ENCODE measurements at places on chromosomes 11 and 22.

DNA sequence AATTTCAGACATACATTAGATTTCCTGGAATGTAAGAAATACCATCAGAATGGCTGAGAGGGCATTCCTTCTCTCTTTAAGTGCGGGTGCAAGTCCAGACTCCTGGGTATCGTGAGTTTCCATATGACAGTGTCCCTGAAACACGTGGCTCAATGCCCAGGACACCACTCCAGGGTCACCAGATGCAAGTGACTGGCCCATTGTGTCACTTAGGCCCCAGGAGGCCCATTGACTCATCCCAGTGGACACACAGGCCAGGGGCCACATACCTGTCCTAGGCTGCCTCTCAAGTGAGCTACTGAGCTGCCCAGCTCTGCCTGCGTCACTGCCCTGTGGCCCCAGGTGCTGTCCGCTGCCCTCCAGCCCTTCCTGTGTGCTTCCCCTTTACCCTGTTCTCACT is 18.5 kb downstream of the FBLN1 start:
- no peak for DNase-seq

DNA sequence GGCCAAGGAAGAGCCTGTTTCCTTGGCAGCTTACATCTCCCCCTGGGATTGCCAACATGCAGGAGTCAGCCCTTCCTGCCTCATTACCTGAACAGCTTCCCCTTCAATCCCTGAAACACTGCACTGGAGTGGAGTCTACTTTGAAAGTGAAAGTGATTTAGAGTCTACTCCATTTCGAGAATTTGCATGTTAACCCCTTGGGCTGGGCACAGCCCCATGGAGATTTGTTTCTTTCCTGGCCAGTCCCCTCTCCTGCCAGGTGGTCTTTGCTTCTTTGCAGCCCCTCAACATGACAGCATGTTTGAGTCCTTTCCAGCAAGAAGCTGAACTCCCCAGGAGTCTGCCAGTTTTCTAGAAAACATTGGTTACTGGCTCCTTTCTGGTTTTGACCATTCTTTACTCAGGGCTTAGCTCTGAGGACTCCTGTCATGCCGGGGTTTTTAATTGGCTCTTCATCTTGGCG is 59.9 kb downstream of the TRAF6 start:
- no peak for DNase-seq

DNA sequence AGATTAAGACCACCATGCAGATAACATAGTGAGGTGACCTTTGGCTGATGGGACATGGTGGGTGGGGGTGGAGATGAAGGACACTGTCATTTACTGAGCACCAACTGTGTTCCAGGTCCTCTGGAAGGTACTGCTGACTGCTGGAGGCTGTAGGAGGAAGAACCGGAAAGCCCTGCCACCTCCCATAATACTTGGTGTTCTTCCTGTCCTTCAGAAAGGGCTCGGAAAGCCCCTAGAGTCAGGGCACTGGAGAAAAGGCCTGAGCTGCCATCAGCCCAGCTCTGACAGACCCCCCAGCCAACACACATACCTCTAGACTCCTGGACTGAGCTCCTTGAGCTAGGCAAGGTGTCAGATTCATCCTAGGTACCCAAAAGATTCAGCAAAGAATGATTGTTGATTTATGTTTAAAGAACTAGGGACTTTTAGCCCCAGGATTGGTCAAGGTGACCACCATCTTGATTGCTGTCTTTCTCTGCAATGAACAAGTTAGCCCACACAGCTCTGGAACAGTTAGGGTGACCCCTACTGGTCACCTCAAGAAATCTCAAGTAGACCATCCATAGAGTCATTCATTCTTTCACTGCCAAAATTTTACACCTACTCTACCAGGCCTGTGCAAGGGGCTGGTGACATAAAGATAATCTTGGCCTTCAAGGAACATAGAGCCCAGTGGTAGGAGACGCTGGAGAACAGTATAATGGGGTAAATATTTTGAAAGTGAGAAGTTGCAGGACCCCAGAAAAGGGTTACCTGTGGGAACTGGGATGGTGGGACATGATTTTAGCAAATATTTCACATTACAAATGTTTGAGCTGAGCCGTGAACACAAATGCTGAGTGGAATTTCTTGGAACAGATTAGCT is 39.4 kb downstream of the IRAG1 start:
- no peak for DNase-seq

GRCh38 chr22:35685731-35686130 is 31.9 kb upstream of the APOL5 start:
- no peak for DNase-seq

DNA sequence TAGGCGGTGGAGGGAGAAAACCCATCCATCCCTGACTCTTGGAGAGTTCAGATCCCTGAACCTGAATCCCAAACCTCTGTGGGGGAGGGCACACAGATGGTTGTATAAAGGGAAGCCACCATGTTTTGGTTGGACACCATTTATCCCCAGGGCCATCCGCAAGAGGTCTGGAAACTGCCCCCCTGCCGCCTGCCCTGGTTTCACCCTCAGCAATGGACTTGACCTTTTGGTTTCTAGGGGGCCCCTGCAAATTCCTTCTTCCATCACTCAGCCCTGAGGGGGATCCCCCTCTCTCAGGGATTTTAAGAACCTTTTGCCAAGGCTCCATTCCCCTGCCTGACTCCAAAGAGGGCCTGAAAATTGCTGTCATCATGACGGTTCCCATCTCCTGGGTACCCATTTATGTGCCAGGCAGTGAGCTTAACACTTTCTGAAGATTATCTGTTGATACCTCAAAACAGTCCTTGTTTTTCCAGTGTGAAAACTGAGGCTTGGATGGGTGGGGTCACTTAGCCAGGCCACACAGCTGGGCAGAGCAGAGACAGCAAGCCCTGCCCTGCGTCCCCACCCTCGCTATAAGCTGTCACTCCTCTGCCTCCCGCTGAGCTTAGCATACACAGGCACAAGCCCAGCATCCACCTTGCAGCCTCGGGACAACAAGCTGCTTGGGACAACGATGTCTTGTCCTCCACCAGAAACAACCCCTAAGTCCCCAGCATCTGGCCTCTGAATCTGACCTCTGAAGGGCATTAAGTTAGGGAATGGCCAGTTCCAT is 33.2 kb upstream of the CRYBB3 start:
- DNase-seq, result no peak

DNA sequence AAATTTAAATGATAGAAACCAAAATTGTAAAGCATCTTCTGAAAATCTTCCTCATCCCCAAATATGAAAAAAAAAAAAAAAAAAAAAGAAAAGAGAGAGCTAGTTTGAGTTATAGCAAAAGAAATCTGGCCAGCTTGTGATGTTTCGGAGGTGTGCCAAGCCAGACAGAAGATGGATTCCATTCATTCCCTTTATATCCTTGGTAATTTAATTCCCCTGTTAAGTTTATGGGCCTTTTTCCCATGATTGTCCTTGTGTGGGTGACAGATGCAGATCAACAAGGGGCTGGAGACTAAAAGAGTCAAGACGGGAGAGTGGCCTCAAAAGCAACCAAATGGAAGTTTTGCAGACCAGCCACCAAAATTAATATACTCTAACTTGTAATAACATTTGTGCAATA is 47.6 kb upstream of the PARVA start:
- DNase-seq, result no peak

DNA sequence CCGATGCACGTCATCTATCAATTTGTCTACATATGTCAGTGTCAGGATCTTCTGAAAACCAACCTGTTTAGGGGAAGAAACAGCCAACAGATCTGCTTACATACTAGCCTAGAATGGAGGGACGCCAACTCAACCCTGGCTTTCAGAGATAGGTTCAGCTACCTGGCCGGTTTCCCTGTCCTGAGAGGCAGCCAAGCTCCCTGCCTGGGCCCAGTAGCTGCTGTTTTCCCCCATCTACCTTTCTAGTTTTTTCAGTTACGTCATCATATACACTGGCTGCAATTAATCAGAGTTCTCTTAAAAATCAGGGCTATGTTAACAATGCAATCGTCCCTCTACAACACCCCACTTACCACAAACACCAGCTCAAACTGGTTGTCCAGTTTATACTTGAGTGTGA is 1.0 kb downstream of the SRPRA start:
- DNase-seq, result no peak

GRCh38 chr11:134047586-134047999 is 21.3 kb upstream of the JAM3 start:
- no peak for DNase-seq
